Pons (tissue), 1 donor: ENCODE measurements at places on chromosomes 6 and 20.

- DNase-seq, result no peak
These were observed 32.2 kb upstream of the FOXA2 start for GRCh38 chr20:22616551-22616950.

GRCh38 chr6:42211726-42212125 is 5.9 kb downstream of the MRPS10 start:
- DNase-seq, result no peak

DNA sequence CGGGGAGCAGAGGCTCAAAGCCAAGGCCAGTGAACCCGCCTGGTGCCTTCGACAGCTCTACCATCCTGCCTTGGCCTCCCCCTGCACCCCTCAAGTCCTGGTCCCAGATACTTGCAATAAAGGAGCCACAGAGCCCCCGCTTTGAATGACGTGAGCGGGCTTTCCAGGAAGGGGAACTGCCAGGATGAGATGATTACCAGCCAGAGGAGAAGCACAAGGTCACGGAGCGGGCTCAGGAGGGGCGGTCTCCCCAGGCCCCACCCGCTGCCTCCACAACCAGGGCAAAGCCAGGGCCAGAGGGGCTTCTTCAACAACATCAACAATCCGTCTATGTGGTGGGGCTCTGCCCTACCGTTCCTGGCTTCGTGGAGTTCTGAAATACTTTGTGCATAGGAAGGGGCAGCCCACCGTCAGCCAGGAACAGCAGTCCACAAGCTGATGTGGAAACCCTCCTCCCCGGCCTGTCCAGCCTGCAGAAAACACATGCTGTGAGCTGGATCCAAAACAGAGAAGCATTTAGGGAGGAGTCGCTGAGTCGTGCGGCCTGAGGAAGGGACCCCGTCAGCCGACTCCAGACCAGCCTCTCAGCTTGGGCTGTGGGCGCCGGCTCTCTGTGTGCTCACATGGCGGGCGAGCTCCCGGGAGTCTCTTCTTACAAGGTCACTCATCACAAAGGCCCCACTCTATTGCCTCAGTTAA is 392.5 kb downstream of the CDH4 start:
- no peak for DNase-seq

GRCh38 chr6:6123803-6124202 is 117.1 kb upstream of the NRN1 start:
- DNase-seq, result no peak

DNA sequence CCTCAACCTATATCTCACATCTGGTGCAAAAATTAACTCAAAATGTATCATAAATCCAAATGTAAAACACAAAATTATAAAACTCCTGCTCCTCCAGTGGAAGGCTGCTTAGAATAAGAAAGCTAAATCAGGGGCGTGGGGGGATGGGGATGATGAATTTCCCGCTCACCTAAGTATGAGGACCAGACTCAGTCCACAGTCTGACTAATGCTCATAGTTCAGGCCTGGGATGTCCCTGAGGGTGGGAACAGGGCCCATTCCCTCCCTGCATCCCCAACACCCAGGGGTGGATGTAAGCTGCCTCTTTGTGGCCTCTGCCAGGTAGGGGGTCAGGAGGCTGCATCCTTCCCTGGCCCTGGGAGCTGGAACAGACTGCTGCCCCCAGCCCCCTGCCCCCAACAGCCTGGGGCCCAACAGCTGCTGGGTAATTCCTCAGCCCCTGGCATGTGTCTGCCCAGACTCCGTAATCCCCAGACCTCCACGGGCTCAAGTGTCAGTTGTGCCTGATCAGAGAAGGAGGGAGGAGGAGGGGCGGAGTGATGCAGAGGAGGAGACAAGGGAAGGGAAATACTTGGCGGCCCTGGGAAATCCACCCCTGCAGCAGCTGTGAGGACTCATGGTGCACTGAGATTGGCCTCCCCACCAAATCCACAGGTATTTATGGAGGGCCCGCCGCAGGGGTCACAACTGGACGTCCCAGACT is 224.5 kb downstream of the PREX1 start:
- no peak for DNase-seq

- no peak for DNase-seq
These were observed 189.2 kb upstream of the ADGRB3 start for GRCh38 chr6:68445926-68446325.

- DNase-seq, result no peak
These were observed 16.5 kb upstream of the TINAG start for GRCh38 chr6:54291738-54292137.

GRCh38 chr6:88165844-88166492 is at the start of gene CNR1:
Gene CNR1, minus strand, starts transcription at chr6:88166347. Its CDS starts 21,073 bp downstream, at chr6:88145274.
- DNase-seq, result peak; percentile 11

DNA sequence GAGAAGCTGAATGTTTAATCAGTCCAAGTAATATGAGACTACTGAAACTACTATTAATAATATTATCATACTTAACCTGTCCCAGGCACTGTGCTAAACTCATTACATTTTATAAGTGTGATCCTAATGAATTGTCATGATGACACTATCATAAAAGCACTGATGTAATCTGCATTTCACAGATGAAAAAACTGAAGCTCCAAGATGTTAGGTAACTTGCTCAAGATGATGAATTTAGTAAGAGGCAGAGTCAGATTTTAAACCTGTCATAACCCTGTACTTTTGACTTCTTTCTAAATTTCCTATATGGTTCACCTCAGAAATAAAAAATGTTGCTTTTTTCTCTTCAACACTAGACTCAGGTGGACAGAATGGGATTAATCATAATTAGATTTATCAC is 237.6 kb downstream of the ALDH8A1 start:
- DNase-seq, result no peak

- no peak for DNase-seq
These were observed 94.2 kb downstream of the TBC1D7 start for GRCh38 chr6:13234130-13234529.

DNA sequence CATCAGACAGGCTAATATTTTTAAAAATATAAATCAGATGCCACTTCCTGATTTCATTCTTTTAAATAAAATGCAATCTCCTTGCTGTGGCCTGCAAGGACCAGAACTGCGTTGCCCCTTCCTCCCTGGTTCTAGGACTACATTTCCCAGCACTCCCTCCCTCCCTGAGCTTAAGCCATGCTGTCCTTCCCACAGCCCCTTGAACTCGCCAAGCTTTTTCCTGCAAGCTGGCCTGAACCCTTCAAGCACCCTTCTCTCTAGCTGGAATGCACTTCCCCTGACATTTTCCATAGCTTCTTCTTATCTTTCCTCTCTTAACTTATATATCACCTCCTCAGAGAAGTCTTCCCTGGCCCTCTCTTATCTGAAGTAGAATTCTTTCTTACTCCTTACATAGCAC is 6.1 kb upstream of the DOK5 start:
- DNase-seq, result no peak

DNA sequence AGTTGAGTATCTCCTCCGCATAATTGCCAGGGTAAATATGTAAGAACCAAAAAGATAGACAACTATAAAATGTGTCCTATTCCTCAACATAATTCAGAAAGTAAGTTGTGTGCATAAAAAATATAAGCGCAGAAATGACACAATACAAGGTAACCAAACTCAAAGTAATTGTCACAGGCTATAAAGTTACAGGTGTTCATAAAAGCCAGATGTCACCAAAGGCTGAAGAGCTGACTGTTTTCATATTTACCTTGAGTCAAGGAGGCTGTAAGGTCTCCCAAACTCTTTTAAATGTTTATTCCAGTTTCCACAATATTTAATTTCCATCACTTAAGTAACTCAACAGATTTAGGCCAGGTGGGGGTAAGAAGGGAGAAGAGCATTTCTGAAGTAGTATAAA is 192.2 kb upstream of the MARCKS start:
- no peak for DNase-seq

- DNase-seq, result peak; percentile 58
These were observed 2.7 kb upstream of the MEI4 start for GRCh38 chr6:77650098-77650663.

DNA sequence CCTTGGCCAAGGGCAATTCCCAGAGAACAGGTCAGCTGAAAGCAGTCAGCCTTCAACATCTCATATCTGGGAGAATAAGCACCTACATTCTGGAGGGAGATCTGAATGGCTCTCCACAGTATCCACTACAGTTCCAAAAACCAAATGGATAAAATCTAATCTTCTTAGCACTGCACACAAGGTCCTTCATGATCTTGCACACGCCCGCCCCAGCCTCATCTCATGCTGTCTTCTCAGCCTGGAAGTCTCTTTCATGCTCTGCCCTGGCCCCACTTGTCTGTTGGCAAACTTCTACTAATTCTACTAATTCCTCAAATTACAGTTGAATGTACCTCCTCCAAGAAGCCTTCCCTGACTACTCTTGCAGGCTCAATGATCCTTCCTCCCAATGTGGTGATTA is 1.8 kb upstream of the TTBK1 start:
- DNase-seq, result no peak

GRCh38 chr6:167979436-167980139 is 17.9 kb upstream of the KIF25 start:
- no peak for DNase-seq

DNA sequence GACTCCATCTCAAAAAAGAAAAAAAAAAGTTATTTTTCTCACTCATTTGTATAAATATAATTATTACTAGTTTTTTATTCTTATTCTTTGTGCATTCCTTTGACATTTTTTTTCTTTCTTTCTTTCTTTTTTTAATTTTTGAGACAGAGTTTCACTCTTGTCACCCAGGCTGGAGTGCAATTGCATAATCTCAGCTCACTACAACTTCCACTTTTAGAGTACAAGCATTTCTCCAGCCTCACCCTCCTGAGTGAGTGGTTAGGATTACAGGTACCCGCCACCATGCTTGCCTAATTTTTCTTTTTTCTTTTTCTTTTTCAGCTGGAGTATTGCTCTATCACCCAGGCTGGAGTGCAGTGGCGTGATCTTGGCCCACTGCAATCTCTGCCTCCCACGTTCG is 51.4 kb upstream of the JARID2 start:
- DNase-seq, result no peak

GRCh38 chr6:36856277-36856676 is 17.0 kb upstream of the CPNE5 start:
- no peak for DNase-seq

GRCh38 chr6:90681863-90682262 is 95.0 kb upstream of the MAP3K7 start:
- no peak for DNase-seq

- no peak for DNase-seq
These were observed 167.0 kb downstream of the ERMARD start for GRCh38 chr6:169918239-169918953.

GRCh38 chr20:20702330-20703245 is 9.9 kb downstream of the RALGAPA2 start:
- no peak for DNase-seq

DNA sequence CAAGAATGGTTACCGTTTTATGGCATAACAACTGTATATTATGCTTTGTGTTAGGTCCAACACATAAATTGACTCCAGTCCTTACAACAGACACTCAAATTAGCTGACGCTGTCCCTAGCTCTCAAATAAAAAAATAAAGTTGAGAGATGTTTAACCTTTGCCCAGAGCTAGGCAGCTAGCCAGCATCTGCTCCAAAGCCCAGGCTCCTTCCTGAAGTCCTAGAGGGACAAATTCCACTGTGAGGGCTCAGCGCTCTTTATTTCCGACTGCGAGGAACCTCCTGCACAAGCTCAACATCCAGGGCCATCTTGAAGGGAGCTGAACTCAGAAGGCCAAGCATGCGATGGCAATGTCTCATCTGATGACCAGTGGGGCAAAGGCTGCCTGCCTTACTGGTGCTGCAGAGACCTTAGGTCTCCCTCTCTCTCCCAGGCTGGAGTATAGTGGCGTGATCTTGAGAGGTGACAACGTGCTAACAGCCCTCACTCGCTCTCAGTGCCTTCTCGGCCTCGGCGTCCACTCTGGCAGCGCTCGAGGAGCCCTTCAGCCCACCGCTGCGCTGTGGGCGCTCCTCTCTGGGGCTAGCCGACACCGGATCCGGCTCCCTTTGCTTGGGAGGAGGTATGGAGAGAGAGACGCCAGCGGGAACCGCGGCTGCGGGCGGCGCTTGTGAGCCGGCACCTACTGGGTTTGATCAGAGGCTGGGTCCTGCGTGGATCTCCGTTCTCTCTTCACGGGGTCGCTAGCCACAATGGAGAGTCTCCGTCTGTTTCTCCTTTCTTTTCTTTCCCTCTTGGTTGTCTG is 24.7 kb upstream of the GFOD1 start:
- DNase-seq, result no peak

GRCh38 chr20:16350465-16350864 is 222.8 kb downstream of the KIF16B start:
- peak; percentile 24 for DNase-seq

- DNase-seq, result no peak
These were observed 257.7 kb downstream of the CDKAL1 start for GRCh38 chr6:20791944-20792343.

GRCh38 chr20:36605399-36606157 is at the start of gene RAB5IF:
Gene RAB5IF, plus strand, starts transcription at chr20:36605779. Its CDS starts 173 bp downstream, at chr20:36605952.
- peak; percentile 96 for DNase-seq

DNA sequence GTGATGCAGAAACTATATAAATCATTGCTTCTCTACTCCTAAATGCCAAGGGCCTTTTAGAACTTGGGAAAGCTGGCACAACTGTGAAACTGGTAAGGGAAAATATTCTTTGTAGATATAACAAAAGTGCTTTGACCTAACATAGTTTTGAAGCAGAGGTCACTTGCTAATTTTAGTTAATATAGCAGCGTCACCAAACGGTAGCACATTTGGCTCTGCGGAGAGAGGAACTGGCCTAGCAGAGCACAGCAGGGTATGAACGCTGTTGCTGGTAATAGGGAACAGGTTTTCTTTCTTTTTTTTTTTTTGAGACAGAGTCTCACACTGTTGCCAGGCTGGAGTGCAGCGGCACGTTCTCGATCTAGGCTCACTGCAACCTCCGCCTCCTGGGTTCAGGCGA is 67.4 kb downstream of the ECT2L start:
- no peak for DNase-seq

DNA sequence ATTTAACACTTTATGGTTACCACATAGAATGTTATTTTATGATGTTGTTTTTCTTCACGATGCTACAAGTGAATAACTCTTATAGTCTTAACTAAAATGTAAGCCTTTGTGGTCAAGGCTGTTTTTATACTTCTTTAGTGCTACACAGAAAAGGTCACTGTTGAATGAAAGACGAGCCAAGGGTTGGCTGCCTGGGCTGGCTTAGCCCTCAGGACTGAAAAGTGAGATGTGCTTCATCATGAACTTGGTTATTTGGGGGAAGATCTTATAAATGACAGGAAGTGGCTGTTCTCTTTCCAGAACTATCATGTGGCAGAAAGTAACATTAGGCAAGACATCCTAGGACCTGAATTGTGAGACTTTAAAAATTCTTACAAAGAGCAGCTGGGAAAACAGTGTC is 404.0 kb downstream of the BTBD3 start:
- DNase-seq, result no peak

GRCh38 chr6:14838133-14838583 is 407.7 kb upstream of the JARID2 start:
- no peak for DNase-seq

- no peak for DNase-seq
These were observed 13.8 kb downstream of the PCIF1 start for GRCh38 chr20:45948261-45948733.

DNA sequence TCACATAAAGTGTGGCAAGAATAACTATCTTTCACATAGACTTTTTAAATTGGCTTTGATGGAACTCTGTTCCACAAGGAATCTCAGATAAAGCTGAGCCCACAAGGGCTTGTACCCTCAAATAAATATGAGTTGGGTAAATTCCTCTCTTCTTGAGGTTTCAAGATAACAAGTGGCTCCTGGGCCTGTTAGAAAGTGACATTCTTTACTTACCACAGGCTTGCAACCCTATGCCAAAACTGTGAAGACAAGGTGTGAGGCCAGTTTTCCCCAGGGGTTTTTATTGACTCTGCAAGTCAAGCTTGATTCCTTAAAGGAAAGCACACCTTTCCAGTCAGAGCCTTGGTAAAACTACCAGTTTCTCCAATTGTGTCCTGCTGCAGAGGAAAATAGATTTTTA is 664.8 kb upstream of the GJE1 start:
- DNase-seq, result no peak

- DNase-seq, result no peak
These were observed 62.0 kb downstream of the ARID1B start for GRCh38 chr6:156839129-156839528.
